ENCODE measurements at places on chromosomes 11 and 22.
A peak's percentile ranks its signal among the peaks of the same experiment; 100 is the strongest.

DNA sequence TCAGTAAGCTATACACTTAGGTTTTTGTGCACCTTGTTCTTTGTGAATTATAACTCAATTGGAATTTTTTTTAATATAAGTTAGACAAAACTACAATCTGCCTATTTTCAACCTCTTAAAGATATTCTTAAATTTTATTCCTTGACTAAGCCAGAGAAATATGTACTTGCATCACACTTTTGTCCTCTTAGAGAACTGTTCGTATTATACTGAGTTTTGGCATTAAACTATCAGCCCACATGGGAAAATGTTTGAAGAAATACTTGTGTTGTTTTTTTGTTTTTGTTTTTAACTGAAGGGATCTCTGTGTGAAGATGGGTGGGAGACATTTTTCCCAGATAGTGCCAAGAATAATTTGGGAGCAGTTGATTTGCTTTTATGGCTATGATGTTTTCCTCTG lies 25.3 kb downstream of the CEP295 start:
- DNase-seq, result no peak

DNA sequence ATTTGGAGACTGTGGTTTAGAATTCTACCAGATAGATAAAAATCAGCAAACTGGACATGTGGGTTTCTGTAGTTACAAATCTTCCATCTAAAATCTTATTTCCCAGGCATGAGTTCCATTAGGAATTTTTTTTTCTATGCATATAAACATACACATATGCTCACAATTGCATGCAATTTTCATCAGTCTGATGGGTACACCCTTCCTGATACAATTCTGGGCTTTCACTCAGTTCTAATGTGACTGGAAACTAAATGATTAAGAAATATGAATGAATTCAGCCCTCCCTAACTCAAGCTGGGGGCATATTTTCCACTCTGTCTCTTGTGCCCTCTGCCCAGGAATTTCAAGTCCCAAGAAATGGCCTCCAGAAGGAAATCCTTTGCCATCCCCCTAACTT lies 187.1 kb downstream of the SNX19 start:
- no peak for DNase-seq

DNA sequence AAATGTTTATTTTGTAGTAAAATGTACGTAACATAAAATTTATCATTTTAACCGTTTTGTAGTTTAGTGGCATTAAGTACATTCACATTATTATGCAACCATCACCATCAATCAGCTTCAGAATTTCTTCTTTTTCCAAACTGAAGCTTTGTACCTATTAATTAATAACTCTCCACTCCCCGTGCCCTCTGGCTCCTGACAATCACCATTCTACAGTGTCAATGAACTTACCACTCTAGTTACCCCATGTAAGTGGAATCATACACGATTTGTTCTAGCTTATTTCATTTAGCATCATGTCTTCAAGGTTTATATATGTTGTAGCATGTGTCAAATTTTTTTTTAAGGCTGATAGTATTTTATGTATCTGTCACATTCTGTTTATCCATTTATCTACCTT lies 9.7 kb downstream of the TBCEL start:
- no peak for DNase-seq

DNA sequence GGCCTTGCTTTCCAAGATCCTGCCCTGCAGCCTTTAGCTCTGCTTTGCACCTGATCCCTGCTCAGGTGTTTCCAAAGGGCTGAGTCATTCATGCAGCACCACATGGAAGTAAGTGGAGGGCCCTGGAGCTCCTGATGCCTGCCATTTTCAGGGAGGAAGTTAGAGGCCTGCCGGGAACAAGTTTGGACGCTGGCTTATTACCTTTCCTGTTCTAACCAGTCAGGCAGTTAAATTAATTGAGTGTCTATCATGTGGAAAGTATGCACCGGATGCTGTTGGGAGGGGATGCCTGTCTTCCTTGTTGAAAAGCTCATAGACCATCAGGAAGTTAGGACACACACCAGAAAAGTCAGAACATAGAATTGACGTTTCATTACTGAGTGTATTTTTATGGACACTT lies 73.7 kb upstream of the PLET1 start:
- no peak for DNase-seq

GRCh38 chr11:13269775-13270174 lies 7.8 kb upstream of the BMAL1 start:
- DNase-seq, result no peak

- peak; percentile 38 for DNase-seq
Observed at GRCh38 chr22:40721266-40721665, 42.0 kb downstream of the MCHR1 start.

DNA sequence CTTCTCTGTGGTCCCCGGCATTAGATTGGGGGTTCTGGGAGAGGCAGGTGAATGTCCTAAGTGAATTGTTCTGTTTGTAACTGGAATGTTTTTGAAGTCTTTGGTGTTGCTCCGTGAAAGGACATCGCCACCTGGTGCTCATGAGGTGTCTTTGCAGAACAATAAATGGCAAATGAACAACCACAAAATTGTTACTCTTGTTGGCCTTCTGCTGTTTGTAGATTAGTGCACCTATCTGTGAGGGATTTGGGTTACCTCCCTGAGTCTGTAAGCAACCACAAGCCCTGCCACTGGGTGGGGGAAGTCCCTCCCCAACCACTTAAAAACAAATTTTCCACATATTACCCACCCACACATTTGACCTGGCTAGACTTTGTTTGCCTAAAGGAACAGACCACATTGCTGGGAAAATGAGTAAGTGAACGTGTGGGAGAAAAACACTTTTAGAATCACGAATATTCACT lies 4.7 kb downstream of the MPEG1 start:
- peak; percentile 15 for DNase-seq

GRCh38 chr22:17159504-17159951 lies 451 bp upstream of the HDHD5 start:
- DNase-seq, result no peak

DNA sequence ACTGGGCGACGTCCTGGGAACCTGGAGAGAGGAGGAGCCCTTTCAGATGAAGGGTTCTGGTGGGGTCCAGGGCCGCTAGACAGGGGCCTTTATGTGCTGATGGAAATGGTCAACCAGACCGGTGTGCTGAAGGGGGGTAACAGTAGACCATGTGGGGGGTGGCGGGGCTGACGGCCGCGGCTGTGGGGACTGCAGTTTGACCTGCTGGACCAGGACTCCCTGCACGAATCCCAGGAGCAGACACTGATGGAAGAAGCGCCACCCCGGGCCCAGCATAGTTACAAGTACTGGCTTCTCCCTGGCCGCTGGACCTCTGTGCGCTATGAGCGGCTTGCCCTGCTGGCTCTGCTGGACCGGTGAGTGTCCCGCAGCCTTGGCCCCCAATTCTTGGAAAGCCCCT lies 6.4 kb downstream of the PCNX3 start:
- DNase-seq, result no peak

- DNase-seq, result no peak
Observed at GRCh38 chr11:95092549-95093324, 3.1 kb downstream of the ENDOD1 start.

- no peak for DNase-seq
Observed at GRCh38 chr11:18010121-18010670, 2.7 kb downstream of the SERGEF start.

GRCh38 chr11:11709447-11710239 lies 87.8 kb upstream of the GALNT18 start:
- no peak for DNase-seq

- DNase-seq, result no peak
Observed at GRCh38 chr22:50102946-50103345, 13.1 kb downstream of the MOV10L1 start.

- no peak for DNase-seq
Observed at GRCh38 chr11:77014669-77015068, 19.5 kb upstream of the B3GNT6 start.

- DNase-seq, result no peak
Observed at GRCh38 chr11:24312464-24313238, 184.2 kb upstream of the LUZP2 start.

DNA sequence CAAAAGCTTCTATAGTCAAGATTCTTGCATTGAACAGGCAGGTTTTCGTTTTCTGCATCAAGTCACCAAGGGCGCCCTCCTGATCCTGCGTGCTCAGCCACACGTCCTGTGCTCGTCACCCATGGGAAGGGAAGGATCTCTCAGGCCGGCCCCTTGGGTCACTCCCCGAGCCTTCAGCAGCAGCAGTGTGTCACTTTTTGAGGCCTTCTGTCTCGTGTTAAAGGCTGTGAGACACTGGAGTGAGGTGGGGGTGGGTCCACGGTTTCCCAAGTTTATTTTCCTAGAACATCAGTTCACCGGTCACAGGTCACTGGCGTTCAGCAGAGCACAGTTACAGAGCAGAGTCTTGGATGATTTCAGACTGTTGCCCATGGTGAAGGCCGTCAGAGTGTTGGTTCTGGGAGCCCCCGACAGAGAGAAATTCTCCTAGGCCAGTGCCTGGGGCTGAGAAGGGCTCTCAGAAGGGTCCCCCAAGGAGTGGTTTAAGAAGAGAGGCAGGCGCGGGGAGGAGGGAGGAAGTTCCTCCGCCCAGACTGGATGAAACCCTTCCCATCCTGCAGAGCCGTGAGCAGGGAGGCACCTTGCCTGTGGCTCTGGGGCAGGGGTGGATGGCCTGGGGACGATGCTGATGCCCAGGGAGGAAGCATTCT lies 13.5 kb upstream of the ADORA2A start:
- DNase-seq, result no peak

DNA sequence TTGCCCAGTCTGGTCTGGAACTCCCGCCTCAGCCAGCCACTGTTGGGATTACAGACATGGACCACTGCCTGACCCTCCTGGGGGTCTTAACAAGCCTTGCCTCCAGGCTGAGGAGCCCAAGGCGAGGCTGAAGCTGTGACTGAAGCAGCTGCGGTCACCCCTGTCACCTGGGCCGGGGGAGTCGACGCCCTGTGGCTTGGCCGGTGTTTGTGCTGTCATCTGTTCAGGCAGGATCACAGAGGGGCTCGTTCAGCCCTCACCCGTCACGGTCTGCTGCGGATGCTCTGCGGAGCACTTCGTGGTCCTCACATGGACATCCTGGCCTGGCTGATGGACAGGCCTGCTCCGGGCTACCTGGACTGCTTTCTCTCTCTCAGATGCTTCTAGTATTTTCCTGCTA lies 23.8 kb downstream of the TRMU start:
- DNase-seq, result no peak

DNA sequence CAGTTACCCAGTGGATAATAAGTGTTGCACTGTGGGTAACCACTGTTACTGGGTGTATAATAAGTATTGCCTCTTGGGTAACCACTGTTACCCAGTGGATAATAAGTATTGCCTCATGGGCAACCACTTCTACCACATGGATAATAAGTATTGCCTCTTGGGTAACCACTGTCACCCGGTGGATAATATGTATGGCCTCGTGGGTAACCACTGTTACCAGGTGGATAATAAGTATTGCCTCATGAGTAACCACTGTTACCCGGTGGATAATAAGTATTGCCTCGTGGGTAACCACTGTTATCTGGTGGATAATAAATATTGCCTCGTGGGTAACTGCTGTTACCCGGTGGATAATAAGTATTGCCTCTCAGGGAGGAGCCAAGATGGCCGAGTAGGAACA lies 29.7 kb upstream of the NXPE4 start:
- no peak for DNase-seq

DNA sequence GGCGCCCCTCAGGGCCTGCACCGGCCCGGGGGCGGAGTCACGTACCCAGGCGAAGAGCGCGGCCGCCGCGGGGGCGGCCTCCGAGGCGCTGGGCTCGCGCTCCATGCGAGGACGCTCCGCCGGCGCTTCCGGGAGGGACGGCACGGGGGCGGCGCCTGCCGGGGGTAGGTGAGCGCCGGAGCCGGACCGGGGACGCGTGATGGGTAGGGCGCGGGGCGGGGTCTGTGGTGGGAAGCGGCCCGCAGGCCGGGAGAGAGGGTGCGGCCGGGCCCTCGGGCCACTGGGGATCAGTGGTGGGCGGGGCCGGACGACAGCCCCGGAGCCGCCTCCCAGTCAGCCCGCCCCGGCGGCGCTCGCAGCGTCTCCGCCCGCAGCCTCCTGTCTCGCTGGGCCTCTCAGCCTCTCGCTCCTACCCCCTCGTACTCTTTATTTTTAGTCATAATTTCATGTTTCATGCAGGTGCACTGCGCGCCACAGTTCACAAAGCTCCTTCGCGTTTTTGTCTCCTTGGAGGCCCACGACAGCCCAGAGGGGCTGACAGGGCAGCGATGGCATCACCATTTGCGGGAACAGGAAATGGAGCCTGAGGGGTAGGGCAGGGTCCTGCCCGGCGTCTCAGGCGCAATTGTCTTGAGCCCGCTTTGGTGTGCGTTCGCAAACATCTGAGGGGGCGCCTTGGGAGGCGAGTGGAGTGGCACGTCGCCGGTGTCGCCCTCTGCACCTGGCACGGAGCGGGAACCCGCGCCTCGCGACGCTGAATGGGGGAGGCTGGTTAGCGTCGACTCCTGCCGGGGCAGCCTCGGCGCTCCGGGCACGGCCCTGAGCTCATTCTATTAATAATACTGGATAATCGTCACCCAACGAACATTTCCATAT lies at the start of gene SERGEF:
Gene SERGEF (minus strand): TSS at position 142 of the 876 bp plus-strand sequence. CDS start 37 bp downstream, at position 105.
- peak; percentile 95 for DNase-seq
